Peyer's patch (tissue), 4 donors: ENCODE measurements at places on chromosomes 6 and 20. TPM values are rescaled to one million over a fixed set of nuclear protein-coding genes. Genes with fewer than 3 reads are reported as not detected.
A peak's percentile ranks its signal among the peaks of the same experiment; 100 is the strongest.

PAK5 gene
- total RNA-seq: not detected

DNA sequence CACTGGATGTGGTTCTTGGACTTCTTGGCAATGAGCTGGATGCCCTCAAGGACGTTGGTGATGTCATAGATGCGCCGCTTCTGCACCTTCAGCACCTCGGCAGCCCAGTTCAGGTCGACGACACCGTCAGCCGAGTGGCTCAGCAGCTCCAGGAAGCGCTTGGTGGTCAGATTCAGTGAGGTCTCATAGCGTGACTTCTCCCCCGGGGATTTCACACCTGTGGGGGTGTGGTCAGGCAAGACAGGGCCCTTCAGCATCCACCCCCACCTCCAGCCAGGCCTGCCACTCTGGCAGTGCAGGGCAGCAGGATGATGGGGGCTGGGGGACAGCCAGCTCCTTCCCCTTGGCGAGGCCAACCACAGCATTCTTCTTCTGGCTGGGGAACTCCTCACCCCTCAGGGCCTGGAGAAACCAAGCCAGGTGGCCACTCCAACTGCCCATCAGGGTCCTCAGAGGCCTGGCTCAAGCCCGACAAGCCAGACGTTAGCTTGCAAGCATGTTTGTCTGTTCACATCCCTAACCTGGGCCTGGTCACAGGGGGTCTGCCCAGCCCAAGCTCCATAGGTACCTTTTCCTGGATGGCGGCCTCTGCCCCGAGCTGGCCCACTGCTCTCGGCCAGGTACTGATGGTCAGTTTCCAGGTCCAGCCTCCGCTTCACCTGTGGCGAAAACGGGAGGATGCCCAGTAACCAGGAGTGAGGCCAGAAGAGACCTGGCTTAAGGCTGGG lies 5.7 kb upstream of the NECAB3 start:
- no peak overlapping the region for H3K4me3 ChIP-seq
- H3K36me3 ChIP-seq: no peaks in the 10 kb centered on the region
- H3K4me1 ChIP-seq: no peaks in the 10 kb centered on the region
- H3K27me3 ChIP-seq: no peaks in the 10 kb centered on the region
- DNase-seq: peak; percentile 83

DNA sequence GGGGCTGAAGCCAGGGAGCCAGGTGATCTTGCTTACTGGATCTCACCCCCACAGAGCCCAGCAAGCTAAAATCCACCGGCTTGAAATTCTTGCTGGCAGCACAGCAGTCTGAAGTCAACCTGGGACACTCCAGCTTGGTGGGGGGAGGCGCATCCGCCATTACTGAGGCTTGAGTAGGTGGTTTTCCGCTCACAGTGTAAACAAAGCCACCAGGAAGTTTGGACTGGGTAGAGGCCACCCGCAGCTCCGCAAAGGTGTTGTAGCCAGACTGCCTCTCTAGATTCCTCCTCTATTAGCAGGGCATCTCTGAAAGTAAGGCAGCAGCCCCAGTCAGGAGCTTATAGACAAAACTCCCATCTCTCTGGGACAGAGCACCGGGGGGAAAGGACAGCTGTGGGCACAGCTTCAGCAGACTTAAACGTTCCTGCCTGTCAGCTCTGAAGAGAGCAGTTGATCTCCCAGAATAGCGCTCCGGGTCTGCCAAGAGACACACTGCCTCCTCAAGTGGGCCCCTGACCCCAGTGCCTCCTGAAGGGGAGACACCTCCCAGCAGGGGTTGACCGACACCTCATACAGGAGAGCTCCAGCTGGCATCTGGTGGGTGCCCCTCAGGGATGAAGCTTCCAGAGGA lies 206.3 kb upstream of the KHDRBS2 start:
- no peak for DNase-seq
- no peaks in the 10 kb centered on the region for H3K27me3 ChIP-seq
- no peak overlapping the region for H3K4me3 ChIP-seq
- no peaks in the 10 kb centered on the region for H3K36me3 ChIP-seq

DNA sequence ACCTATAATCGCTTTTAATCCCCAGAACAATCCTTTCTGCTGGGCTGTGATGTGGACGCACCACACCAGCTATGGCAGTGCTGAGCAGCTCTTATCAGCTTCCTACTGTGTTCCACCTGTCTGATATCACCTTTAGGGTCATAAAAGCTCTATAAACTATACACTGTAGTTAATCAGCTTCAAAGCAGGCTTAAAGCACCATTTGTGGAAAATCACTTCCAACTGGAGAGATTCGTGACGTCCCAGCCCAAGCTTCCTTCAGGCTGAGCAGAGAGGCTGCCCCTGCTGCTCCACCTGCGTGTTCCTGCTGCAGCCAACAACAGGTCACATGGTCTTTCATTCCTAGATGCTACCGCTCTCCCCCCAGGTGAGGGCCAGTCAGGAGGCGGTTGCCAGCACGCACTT lies 156.5 kb downstream of the SMOC2 start:
- no peak for DNase-seq
- H3K36me3 ChIP-seq: no peaks in the 10 kb centered on the region
- no peaks in the 10 kb centered on the region for H3K27me3 ChIP-seq
- H3K4me3 ChIP-seq: no peak overlapping the region
- no peak overlapping the region for H3K27ac ChIP-seq

DNA sequence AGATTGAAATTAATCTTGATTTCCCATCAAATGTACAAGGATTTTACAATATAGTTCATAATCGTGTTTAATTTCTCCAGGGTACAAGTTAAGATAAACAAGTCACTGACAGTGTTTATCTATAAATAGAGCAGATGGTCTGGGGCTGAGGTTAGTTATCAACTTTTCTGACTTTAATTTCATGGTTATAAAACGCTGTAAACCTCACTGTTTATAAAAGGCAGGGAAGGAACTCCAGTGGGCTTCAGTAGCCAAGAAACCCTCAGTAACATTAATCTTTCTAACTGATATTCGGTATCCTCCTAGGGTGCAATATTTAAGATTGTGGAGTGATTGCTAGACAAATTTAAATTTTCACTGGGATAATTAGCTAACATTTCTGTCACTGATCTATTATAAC lies 68.6 kb downstream of the GFRAL start:
- no peaks in the 10 kb centered on the region for H3K36me3 ChIP-seq
- DNase-seq: no peak
- no peak overlapping the region for H3K4me3 ChIP-seq
- H3K4me1 ChIP-seq: no peaks in the 10 kb centered on the region

GRCh38 chr20:5074232-5074674 lies 45.5 kb downstream of the PCNA start:
- no peak for DNase-seq
- H3K36me3 ChIP-seq: no peaks in the 10 kb centered on the region
- H3K4me3 ChIP-seq: no peak overlapping the region
- no peaks in the 10 kb centered on the region for H3K27me3 ChIP-seq
- no peaks in the 10 kb centered on the region for H3K4me1 ChIP-seq
